ENCODE measurements at places on chromosomes 1 and 21.

DNA sequence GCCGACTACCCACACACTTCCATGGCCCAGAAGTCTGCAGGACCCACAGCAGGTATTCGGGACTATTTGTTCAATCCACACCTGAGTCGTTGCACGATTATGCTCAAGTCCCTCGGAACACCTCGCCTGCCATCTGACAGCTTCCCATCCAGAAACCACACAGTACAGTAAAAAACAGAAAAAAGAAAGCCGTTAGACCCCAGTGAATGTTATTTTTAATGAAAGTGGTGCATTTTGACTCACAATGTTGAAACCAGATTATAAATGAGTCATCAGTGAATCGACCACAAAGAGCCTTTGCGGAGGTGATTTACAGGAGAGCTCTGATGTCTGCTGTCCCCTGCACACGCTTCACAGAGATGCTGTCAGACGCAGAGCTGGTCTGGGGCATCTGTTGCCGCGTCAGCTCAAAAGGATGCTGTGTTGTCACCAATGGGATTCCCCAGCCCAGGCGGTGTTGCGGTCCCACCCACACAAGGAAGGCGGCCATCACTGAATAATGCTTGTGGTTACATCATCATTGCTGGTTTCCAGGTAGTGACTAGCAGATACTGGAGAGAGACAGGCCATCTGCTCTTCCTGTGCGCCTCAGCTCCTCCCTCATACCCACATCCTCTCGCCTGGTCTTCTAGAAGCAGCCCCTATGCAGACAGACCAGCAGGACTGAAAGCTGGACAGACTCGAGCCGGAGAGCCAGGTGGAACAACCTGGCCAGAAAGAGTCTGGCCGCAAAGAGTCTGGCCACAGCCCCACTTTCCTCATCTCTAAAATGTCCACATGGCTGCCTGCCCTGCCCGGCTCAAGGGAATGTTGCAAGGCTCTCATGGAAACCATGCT, 116.8 kb downstream of the TOMM20 start:
- peak; percentile 79 for DNase-seq

DNA sequence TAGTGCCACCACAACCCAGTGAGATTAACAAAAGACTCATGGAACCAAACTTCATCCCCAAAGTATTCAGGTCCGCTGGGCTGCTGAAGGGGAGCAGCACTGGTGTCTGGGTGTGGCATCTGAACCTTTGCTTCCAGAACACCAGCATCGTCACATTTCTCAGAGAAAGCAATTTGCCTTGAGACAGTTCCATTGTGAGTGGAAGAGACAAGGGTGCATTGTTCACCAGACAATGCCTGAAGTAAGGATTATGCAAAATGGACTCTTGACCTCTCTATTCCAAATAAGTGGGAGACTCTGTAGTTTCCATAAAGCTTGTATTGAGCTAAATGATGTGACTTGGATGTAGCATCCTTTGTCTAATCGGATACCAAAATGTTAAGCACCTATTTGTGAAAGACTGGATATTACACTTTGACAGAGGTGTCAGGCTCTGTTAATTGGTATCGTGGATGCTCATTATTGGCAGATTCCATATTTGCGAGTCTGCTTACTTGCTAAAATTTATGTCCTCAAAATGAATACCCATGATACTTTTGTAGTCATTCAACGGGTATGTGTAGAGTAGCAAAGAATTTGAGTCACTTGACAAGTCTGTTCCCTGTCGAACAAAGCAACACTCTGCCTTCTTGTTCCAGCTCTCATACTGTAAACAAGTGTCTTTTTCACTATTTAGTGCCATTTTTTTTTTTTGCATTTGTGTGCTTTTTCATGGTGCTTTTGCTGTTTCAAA, 75.6 kb downstream of the MRPS6 start:
- no peak for DNase-seq

GRCh38 chr1:163298365-163298764, 23.4 kb upstream of the NUF2 start:
- no peak for DNase-seq

DNA sequence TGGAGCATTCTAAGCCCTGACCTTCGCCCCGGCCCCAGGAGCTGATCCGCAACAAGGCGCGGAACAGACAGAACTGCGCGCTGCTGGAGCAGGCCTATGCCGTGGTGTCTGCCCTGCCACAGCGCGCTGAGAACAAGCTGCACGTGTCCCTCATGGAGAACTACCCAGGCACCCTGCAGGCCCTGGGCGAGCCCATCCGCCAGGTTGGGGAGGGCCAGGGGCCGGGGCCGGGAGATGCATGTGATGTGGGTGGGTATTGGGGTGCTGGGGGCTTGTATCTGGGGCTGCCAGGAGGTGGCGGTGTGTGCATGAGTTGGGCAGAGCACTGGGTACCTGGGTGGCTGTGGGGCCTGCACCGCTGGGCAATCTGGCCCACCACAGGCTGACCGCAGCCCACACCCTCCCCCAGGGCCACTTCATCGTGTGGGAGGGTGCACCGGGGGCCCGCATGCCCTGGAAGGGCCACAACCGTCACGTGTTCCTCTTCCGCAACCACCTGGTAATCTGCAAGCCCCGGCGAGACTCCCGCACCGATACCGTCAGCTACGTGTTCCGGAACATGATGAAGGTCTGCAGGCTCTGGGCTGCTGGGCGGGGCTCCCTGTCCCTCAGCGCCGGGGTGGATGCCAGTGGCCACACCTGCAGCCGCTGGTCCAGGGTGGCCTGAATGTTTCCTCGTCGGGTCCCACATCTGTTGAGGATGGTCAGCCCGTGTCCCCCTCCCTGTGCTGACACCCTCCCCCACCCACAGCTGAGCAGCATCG, 65.8 kb downstream of the TRIM11 start:
- no peak for DNase-seq

GRCh38 chr1:20936216-20936615, 149.1 kb upstream of the HP1BP3 start:
- DNase-seq = no peak

GRCh38 chr1:93414749-93415148, 33.2 kb upstream of the FNBP1L start:
- DNase-seq = no peak

GRCh38 chr1:154940651-154941194, 4.2 kb upstream of the PMVK start:
- no peak for DNase-seq

GRCh38 chr1:95197616-95198252, 36.3 kb upstream of the RWDD3 start:
- DNase-seq = no peak

DNA sequence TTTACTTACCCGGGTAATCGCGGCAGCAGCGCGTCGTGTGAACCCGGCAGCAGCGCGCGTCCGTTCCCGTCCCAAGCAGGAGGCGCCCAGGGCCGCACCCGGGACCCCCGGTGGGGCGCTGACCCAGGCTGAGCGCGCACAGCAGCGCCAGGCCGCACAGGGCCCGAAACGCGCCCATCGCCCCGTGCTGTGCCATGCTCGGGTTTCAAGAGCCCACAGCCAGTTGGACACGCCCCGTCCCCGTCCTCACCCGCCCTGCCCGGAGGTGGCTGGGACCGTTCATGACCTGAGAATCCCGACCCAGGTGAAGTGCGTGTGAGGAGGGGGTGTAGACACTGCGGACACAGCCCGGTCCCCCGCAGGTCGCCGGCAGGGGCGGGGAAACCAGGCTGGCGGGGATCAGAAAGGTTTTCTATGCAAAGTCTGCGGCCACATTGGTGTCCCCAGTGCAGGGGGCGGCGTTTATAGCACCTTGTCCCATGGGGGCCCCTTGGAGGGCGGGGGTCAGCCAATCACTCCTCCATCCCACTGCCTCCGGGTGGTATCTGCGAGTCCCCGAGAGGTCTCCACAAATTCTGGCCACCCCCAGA, at the start of gene TNFRSF18:
TSS of gene TNFRSF18 (minus strand) at position 217 of the 590 bp plus-strand sequence. CDS start at position 196, 21 bp downstream.
- no peak for DNase-seq

DNA sequence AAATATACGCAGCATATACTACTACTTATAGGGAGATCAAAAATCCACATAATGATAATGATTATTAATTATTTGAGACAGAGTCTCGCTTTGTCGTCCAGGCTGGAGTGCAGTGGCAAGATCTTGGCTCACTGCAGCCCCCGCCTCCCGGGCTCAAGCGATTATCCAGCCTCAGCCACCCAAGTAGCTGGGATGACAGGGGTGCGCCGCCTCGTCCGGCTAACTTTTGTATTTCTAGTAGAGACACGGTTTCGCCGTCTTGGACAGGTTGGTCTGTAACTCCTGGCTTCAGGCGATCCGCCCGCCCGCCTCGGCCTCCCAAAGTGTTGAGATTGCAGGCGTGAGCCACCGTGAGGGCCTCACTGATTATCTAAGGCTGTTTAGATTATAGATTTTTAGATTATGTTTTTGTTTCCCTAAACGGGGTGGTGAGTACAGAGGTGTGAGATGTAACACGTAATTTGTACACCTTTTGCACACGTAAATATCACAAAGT, 548 bp upstream of the SLC25A33 start:
- no peak for DNase-seq

DNA sequence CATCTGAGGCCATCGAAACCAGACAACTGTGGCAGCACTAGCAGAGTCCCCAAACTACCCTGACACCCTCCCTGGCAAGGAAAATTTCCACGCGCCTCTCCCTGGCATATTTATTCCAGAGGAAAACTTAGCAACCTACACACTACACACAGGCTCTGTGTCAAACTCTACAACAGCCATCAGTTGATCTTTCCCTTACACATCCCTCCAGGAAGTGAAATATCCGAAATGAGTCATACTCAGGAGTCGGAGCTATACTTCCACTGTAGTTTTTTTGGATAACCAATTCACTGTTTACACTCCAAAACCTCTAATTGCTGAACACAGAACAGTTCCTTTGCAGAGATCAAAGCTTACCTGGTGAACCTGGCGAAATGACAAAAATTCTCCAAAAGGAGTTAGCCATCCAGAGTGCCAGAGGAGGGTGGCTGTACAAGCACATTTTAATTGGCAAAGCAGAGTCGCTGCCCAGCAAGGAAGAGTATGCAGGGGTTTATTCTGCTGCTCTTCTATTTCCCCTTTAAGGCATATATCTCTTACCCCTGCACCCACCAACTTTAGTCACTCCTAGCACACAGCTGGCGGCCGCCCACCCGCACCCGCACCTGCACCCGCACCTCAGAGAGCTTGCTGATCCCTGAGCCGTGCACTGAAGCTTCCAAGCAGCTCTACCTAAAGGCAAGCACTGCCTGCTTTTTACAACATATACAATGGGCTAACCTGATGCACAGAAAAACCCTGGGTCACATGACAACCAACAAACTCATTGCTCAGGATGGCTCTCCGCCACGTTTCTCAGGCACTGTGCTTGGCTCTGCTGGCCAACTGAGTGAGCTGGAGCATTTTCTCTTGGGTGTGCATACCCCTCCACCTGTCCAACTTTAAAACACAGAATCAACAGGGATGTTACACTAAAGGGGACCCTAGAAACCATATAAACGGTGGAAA, 54.9 kb downstream of the CAPZB start:
- no peak for DNase-seq

- DNase-seq = no peak
Observed at GRCh38 chr1:197921235-197922069, 4.3 kb downstream of the LHX9 start.

GRCh38 chr1:56399795-56400194, 179.6 kb downstream of the PLPP3 start:
- DNase-seq = no peak

DNA sequence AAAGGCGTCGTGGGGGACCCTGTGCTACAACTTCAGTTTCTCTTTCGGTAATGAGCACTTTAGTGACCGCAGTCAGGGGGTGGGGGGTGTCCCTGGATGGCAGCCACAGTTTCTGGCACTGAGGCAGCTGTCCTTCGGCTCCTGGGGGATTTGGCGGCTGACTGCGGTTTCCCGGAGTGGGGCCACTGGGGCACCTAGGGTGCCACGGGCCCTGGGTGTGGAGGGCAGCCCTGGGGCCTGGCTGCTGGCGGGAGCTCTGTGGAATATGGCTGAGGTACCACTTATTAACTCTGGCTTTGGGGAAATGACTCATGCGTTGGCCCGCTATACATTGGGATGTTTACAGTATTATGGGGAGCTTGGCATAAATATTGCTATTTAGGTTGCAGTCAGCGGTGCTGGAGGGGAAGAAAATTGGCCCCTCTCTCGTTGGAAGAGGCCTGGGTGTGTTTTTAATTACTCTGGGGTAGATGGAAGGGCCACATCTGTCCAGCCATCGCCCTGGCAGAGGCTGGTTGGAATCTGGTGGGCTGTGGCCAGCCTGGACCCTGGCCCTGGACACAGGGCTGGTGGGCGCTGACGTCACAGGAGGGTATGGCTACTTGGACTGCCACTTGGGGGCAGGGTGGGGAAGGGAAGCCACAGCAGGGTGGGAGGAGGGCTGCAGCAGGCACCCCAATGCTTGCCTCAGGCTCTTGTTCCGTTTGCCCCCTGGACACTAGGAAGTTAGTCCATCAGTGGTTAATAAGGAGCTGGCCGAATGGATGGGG, 2.0 kb downstream of the EPHB2 start:
- DNase-seq = no peak

DNA sequence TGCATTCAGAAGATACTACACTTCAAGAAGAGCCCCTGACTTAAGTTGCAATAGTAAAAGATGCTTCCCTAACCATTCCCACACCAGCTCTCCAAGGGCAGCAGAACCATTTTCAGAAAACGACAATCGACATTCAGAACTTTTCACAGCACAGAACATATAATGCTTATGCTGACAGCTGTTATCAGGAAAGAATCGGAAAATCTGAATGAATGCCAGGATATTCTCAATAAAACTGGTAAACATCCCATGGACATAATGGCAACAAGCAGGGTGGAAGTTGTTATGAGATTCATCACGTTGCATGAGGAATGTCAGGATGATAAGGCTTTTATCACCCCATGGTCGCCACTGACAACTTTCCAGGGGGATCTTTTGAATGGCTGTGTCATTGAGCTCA, 246.6 kb upstream of the CHRM3 start:
- DNase-seq = no peak

- DNase-seq = no peak
Observed at GRCh38 chr1:180501865-180502360, 464 bp downstream of the ACBD6 start.

DNA sequence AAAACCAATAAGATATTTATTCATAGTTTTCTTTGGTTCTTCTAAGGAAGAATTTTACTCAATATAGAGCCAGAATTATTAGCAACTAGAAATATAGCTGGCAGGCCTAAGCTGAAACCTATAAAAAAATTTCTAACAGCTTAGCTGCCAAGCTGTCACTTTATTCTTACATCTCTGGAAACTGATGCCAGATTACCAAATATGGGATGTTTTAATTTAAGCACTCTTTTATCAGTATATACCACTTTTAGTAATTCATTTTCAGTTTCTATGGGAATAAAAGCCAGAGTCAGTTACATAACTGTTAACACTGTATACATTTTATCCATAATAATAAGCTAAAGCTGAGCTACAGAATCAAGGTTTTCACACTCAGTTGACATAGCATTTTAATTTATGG, 68.7 kb upstream of the MPC2 start:
- no peak for DNase-seq

- no peak for DNase-seq
Observed at GRCh38 chr1:25871704-25872494, 3.6 kb downstream of the PAQR7 start.

Data from activated naive CD4-positive, alpha-beta T cell (primary cell).